ENCODE measurements at places on chromosomes 7 and 10. TPM values are rescaled to one million over a fixed set of nuclear protein-coding genes. Genes with fewer than 3 reads are reported as not detected.

- H3K36me3 ChIP-seq: no peaks in the 10 kb centered on the region
- H3K4me1 ChIP-seq: no peaks in the 10 kb centered on the region
- H3K4me3 ChIP-seq: no peak overlapping the region
- DNase-seq: no peak
- H3K27me3 ChIP-seq: no peaks in the 10 kb centered on the region
Measured at GRCh38 chr10:20466731-20467130, 430.4 kb downstream of the NEBL start.

DNA sequence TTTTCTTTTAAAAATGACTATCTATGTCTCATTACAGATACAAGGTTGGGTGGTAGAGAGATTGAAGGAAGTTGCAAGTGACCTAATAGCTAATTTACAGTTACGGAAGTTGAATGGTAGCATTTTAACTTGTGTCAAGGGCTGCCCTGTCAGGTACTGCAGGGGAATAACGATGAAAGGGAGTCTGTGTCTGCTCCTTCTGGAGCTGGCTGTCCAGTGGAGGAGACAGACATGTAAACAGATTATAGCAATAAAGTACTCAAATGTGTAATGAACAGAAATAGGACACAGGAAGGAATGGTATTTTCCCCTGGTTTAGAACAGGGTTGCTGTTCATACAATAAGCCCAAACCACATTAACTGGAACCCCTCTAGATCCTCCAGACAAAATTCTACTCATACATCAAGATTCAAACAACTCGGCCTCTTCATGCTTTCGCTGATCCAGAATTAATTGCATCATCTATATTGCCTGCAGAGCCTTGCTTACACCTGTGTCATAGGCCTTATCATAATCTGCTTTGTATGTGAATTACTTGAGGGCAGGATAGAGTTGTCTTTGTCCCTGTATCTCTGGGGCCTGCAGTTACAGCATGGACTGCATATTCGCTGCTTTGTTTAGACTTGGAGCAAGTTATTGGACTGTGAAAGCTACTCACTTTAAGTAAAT lies 42.8 kb downstream of the AUTS2 start:
- H3K36me3 ChIP-seq: no peaks in the 10 kb centered on the region
- no peaks in the 10 kb centered on the region for H3K27me3 ChIP-seq
- no peaks in the 10 kb centered on the region for H3K4me1 ChIP-seq
- no peak overlapping the region for H3K27ac ChIP-seq
- H3K4me3 ChIP-seq: no peak overlapping the region

The TRIL gene
- total RNA-seq: 0.45 TPM

The PALD1 gene
- 10.3 TPM for total RNA-seq

The FOXI2 gene
- not detected for total RNA-seq
